ENCODE measurements at places on chromosomes 3 and 15.
A peak's percentile ranks its signal among the peaks of the same experiment; 100 is the strongest.

GRCh38 chr3:62248734-62249483 lies 124.4 kb downstream of the FEZF2 start:
- no peak for DNase-seq

- DNase-seq: no peak
These were observed 307.1 kb upstream of the SEMA6D start for GRCh38 chr15:47410247-47410646.

- DNase-seq: no peak
These were observed 461 bp downstream of the PCYT1A start for GRCh38 chr3:196287090-196287439.

- no peak for DNase-seq
These were observed 158.9 kb downstream of the ISL2 start for GRCh38 chr15:76495487-76495886.

- DNase-seq: peak; percentile 44
These were observed 622.8 kb upstream of the AGTR1 start for GRCh38 chr3:148074946-148075345.

DNA sequence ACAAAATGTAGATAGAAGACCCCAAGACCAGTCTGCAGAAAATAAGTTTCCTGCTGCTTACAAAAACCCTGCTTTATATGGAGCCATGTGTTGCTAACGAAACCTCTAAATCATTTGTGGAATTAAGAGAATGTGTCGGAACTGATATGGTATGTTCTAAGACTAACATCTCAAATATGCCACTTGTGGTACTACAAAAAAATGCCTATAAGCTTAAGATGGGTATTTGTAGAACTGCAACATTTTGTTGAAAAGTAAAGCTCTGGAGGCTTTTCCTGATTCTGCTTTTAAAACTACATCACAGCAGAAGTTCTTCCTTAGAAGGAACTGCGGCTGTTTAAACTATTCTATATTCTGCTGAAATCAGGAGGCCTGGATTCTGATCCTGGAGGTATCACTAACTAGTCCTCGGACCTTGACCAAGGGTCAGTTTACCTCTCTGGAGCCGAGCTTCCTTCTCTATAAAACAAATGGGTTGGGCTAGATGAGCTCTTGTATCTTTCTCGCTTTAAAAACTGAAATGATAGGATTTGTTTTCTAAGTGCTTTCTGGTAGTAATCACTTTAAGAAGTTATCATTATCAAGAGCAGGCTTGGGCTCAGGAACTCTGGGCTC lies 74.9 kb downstream of the RAD18 start:
- no peak for DNase-seq

DNA sequence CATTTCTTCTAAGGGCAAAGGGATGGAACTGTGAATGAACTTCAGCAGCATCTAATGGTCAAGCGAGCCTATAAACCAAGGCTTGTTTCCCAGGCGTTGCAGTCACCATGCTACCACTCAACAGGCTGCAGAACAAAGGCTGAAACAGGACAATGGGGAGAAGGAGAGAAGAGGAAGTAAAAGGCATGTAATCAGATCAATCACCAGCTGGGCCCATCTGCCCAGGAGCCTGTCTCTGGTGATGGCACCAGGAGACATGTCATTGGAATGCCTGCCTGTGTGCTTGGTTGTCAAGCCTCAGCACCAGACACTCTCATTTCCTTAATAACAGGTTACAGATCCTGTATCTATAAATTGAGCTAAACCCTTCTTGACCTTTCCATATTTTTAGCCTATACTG lies 81.7 kb upstream of the UMPS start:
- no peak for DNase-seq

- no peak for DNase-seq
These were observed 112.3 kb downstream of the ADAMTS17 start for GRCh38 chr15:100229181-100230163.

DNA sequence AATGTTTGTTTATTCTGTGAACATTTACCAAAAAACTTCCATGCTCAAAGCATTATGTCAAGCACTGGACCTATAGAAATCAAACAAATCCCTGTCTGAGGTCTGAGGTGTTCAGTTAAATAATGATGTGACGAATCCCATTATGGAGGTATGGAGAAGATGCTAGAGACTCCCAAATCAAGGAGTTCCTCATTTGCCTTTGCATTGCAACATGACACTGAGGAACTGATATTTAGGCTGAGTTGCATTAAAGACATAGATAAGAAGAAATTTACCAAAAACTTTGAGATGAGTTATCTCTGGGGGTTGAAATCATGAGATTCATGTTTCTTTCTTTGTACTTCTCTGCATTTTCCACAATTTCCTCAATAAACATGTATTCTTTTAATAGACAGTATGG lies 16.0 kb downstream of the CD200 start:
- no peak for DNase-seq

DNA sequence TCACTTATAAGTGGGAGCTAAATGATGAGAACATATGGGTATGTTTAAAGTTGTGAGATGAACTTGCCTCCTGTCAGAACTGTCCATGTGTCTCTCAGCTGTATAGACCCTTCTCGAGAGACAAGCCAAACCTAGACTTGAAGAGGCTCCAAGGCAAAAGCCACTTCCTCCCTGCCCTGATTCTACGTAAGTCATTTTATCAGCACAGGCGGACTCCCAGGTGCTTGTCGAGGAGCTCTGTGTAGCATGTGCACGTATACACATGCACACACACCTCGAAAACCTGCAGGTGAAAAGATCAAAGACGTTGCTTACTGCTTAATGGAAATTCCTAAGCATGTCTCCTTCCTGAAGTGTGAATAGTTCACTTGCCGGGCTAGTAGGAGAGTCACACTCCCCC lies 5.6 kb upstream of the CLEC3B start:
- no peak for DNase-seq

DNA sequence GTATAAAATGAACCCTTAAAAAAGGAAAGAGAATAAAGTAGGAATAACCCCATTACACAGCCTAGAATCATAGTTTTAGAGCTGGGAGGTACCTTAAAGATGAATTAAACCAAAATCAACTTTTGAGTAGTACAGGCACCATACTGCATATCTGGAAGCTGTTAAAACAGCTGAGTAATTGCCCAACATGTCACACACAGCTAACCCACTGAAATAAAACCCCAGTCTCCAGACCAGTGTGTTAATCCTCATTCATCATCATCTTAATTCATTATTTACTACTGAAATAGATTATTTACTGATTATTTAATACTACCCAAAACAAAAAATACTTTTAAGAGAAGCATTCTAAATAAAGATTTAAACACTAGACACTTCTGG lies 52.8 kb downstream of the GPR160 start:
- no peak for DNase-seq

DNA sequence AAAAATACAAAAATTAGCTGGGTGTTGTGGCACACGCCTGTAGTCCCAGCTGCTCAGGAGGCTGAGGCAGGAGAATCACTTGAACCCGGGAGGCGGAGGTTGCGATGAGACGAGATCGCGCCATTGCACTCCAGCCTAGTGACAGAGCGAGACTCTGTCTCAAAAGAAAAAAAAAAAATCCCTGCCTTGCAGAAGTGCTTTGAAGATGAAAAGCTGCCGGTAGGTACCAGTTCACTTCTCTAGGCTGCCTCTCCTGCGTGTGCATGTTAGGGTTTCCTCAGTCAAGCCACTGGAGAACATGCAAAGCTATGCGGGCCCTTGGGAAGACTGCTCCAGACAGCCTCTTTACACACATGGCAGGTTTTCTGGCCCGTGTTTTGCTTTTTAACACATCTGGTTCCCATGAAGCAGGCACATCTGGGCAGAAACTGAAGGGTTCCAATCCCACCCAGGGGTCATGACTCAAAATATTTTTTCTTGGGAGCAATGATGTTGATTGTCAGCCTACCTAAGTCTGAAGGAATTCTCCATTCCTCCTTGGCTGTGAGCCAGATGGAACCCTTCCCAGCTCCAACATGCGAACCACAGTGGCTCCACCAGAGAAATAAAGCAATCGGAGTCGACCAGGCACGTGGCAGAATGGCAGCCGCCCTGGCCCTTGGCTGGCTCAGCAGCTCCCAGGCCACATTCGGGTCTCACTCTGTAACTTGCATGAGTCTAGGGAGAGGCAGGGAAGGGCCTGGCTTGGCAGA lies 29.6 kb downstream of the MGLL start:
- DNase-seq: no peak

DNA sequence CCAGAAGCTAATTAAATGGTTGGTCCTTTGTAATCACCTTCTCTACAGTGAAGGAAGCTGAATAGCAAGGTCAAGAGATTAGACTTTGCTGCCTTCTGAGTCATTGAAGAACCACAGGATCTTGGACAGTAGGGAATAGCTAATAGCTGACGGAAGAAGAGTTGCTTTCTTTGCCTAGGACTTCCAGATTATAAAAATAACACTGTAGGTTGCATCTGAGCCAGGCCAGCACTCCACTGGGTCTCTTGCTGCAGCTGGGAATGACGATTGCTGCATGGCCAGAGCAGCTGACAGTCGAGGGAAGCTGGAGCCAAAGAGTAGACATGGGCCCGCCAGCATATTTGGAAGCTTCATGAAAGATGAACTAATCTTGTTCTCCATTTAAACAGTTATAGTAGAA lies 81.5 kb upstream of the KCNMB2 start:
- no peak for DNase-seq

DNA sequence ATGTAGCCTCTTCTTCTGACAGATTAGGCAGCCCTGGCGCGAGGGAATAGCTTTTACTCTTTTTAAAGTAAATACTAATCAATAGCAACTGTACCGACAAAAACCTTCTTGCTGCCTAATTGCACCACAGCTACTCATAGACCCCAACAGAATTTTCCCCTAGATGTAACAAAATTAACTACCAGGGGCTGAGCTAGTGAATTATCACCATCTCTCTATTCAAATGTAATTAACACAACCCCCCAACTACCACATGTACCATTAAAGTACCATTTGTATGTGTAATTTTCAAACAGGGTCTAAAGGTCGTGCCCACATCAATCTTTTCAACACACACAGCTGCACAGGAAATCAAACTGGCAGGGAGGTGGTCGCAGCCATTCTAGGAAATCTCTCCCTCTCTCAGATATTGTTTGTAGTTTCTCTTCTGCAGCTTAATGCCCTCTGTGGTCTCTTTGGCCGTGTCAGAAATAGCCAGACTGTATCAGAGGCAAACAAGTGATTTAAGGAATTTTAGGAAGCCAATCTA lies 322.9 kb downstream of the RORA start:
- DNase-seq: no peak

GRCh38 chr3:29481249-29481648 lies 200.4 kb downstream of the RBMS3 start:
- no peak for DNase-seq
